AML-193 (cell line): ENCODE measurements at places on chromosomes 1 and 21.

- no peak for DNase-seq
Observed at GRCh38 chr21:33033094-33033951, 7.6 kb downstream of the OLIG2 start.

DNA sequence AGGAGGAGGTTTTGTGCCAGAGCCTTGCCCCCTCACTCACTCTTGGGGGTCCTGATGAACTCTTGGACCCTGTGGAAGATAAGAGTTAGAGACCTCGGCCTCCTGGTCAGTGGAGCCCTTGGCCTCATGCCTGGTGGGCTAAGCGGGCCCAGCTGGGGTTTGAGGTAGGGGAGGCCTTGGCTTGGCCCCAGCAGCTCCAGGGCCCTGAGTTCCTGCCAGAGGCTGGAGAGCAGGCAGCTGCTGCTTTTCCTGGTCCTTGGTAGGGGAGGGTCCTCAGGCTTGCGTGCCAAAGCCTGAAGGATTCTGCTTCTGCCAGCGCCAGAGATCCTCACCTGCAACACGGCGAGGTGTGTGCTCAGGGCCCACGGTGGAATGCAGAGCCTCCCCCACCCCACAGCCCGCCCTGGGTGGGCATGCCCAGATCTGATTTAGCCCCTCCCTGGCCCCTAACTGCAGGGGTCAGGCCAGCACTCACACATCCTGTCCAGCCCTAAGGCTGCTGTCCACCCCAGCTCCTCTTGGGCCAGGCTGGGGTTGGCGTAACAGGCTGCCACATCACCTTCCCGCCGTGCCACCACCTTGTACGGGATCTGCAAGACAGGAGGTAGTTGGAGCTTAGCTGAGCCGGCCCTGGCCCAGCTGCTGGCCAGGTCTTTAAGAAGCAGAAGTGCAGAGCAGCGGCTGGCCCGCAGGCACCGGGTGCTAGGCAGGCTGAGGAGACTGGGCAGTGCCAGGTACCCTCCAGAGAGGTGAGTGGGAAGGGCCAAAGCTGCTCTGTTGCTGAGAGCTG lies 4.7 kb downstream of the GALE start:
- DNase-seq = no peak

DNA sequence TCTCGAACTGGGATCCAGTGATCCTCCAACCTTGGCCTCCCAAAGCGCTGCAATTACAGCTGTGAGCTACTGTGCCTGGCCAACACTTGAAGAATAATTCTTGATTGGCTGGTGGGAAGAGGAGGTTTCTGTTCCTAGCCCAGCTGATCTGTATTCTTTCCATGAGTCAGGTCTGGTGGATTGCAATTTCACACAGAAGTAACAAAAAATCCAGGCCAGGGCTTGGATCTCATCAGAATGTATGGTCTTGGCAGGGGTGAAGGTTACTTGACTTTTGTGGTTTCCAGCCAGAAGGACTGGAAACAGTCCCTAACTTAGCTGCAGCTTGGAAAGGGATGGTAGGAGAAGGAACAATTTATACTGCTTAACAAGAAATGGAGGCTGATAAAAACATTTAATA lies 5.1 kb upstream of the HP1BP3 start:
- no peak for DNase-seq

GRCh38 chr1:49364676-49365075 lies 588.0 kb upstream of the BEND5 start:
- DNase-seq = no peak

- DNase-seq = no peak
Observed at GRCh38 chr1:6935361-6935883, 150.2 kb downstream of the CAMTA1 start.

DNA sequence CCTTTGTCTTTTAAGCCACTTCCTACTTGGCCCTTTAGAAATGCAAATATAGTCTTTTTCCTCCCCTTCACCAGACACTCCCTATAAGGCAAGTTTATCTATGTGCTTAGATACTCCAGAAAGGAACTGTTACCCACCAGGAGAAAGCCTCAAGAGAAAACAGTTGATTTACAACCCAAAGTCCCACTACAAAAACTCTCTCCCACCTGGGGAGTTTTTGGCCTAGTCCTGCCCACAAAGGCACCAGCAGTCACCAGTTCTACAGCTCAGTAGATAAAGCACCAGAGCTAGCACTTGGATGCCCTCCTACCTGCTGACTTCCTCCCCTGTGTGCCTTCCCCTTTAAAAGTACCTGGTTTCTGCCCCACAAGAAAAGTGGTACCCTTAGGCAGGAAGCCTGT lies 27.7 kb upstream of the HAO2 start:
- DNase-seq = no peak

DNA sequence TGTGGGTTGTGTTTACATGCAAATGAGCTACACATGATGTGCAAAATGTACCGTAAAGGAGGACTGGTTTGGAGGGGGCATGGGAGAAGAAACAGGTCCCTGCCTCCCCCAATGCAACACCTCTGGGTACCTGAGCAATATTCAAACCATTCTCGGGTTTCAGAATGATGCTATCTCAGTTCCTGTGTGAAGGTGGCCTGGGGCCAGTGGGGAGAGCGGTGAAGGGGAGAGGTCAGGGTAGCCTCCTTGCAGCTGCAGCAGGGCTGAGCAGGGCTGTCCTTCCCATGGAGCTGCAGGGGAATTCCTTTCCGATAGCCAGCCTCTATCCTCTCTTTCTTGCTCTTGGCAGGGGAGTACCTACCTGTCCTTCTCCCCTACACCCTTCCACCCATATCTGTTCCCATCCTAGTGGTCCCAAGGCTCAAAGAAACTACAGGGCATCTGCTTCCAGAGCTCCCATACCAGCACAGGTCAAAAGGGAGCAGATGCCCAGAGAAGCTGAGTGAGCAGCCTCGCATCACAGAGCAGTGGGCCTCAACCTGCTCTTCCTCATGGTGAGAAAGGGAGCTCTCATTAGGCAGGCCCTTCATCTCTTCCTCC lies 11.9 kb downstream of the MEF2D start:
- DNase-seq = no peak

GRCh38 chr1:74689621-74690363 lies 16.2 kb upstream of the ERICH3 start:
- peak; percentile 25 for DNase-seq

DNA sequence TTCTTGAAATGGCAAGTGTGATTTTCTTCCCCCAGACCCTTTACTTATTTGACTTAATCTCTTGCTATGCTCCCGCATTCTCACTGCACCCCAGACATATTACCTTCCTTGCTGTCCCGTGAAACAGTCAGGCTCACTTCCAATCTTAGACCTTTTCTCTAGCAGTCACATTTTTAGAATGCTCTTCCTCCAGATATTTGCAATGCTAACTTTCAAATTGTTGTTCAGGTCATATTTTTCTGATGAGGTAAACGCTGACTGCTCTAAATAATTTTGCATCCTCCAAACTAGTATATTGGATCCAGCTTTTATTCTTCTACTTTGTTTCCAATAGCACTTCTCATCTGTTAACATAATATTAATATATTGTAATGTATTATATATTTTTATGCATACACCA lies 648.2 kb upstream of the NEGR1 start:
- no peak for DNase-seq

DNA sequence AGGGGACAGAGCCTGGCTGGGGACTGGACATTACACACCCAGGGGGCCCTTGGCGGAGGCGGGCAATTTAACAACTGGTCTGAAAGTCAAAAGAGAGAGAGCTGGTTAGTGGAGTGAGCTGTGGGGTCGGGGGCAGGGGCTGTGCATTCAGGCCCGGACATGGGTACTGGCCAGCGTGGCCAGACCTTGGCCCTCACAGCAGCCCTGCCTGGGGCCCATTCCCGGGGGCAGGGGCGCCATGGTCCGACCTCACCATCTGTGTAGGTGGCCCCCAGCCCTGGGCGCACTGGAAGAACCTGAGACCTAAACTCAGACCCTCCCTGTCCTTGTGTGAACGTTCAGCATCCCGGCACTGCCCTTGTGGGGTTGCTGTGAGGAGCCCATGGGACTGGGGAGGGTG lies 5.0 kb downstream of the CLDN19 start:
- no peak for DNase-seq

DNA sequence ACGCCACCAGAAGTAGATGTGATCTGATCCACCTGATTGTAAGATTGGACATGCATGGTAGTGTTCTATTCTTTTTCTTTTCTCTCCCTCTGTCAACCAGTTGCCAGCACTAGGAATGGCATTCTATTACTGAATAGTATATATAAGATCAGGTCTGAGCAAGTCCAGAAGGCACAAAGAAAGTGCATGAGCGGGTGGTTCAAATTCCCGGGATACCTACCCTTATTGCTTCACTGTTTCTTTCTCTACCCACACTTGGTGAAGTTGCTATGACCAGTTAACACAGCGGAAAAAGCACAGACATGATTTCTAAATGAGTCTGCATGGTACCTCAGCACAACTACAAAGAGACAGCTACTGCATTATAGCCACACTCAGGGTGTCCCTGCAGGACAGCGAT lies 64.0 kb downstream of the SLC9A1 start:
- no peak for DNase-seq

GRCh38 chr1:201094832-201095231 lies 17.4 kb downstream of the CACNA1S start:
- no peak for DNase-seq

GRCh38 chr1:119865627-119866026 lies 30.7 kb downstream of the ADAM30 start:
- no peak for DNase-seq

- no peak for DNase-seq
Observed at GRCh38 chr1:53542551-53542950, 83.4 kb downstream of the DMRTB1 start.

DNA sequence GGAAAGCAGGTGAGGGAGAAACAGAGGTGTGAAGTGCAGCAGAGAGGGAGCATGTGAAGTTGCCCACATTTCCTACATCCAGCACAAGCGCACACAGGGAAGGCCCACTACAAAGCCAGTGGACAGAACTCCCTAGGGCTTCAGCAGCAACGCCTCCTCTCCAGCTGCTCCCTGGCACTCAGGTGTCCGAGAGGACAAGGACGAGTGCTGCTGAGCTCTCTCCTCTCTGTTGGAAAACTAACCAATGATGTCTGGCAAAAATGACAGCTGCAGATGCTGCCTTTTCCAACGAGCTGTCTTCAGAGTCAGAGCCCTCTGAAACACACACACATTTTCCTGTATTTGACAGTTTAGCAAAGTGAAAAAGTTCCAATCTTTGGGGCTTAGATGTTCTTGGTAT lies 86.8 kb downstream of the HSF2BP start:
- no peak for DNase-seq

DNA sequence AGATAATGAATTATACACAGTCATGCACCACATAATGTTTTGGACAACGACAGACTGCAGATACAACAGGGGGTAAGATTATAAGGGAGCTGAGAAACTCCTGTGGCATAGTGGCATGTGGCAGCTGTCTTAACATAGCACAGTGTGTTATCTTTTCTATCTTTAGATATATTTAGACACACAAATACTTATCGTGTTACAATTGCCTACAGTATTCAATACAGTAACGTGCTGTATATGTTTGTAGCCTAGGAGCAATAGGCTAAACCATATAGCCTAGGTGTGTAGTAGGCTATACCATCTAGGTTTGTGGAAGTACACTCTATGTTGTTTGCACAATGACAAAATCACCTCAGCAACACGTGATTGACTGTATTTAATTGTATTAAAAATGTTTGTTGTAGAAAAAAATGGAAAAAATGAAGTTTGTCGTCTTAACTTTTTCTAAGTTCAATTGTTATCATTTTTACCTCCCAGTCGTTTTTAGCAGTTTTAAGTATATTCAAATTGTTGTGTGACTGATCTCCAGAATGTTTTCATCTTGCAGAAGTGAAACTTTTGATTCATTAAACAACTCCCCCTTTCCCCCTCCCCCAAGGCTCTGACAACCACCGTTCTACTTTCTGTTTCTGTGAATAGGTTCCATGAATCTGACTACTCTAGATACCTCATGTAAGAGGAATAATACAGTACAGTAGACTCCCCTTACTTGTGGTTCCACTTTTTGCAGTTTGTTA lies 351.0 kb upstream of the B3GALT2 start:
- no peak for DNase-seq

- no peak for DNase-seq
Observed at GRCh38 chr1:185244015-185244747, 72.9 kb downstream of the IVNS1ABP start.

DNA sequence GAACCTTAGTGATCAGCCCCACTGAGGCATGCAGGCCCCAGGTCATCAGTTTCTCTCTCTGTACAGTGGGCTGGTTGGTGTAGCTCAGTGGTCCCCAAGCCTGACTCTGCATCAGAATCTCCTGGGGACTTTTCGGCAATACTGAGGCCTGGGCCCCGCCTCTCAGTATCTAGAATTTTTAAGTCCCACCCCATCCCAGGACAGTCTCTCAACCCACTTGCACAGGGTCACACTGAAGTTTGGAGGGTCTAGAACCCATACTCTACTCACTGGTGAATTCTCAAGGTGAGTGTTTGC lies 216.4 kb downstream of the MATN1 start:
- DNase-seq = no peak

DNA sequence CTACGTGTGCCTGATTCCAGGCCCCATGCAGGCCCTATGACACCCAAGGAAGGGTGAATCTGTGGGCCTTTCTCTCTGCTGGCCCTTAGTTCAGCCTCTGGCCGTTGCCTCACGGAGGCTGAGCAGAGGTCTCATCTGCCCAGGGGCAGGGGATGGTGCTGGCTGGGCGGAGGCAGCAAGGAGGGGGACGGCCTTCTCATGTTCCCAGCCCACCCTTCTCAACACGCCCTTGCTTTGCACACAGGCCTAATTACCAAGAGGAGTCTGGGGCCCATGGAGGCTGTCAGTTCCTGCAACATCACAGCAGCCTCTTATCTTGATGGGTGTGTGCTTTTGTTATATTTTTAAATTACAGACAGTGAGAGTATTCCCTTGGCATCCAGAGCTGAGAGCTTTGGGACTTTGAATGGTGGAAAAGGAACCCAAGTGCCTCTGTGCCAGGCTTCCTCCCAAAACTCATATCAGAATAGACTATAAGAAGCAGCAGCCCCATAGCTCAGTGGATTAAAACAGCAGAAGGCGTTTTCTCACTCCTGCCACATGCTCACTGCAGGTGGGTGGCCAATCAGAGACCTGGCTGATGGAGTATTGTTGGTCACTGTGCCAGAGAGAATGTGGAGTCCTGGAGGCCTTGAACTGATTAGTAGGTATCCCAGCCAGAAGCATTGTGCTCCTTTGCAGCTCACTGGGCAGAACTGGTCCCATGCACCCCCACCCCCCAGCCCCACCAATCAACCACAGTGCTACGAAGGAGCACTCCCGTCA lies 164.9 kb downstream of the CAMTA1 start:
- DNase-seq = no peak

- DNase-seq = no peak
Observed at GRCh38 chr1:53962395-53962794, 16.2 kb downstream of the LRRC42 start.

GRCh38 chr1:181812208-181812607 lies 249.3 kb downstream of the ZNF648 start:
- DNase-seq = no peak

- no peak for DNase-seq
Observed at GRCh38 chr1:223765036-223765718, 52.8 kb downstream of the CAPN2 start.
